ENCODE measurements at places on chromosomes 3 and 15. TPM values are rescaled to one million over a fixed set of nuclear protein-coding genes. Genes with fewer than 3 reads are reported as not detected.

STX19 gene
- total RNA-seq: not detected

SIDT1 gene
- total RNA-seq: 0.11 TPM

ZBTB47 gene
- total RNA-seq: 2.5 TPM

IL12A gene
- not detected for total RNA-seq

Data from Daoy (cell line).